ENCODE measurements at places on chromosomes 13 and 19.

- DNase-seq: no peak
Observed at GRCh38 chr13:39590466-39591036, 12.4 kb downstream of the LHFPL6 start.

DNA sequence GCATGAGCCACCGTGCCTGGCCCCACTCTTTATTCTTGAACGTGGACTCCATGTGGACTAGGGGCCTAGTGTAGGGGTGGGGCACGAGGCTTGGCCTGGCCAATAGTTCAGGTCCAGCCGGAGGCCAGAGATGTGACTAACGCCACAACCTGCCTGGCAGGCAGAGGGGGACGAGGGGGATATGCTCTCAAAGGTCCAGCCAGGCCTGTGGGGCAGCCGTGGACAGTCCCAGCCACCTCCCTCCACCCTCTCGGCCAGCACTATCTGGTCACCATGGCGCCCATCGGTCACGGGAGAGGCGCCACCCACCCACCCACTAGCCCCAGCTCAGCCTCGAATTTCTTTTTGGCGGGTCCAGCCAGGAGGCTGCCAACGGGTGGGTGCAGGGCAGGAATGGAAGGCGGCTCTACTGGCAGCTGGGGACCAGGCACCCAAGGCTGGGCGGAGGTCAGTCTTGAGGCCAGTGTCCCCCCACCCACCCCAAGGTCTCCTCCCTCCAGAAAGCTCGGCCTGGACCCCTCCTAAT lies 2.2 kb upstream of the CERS1 start:
- no peak for DNase-seq

- no peak for DNase-seq
Observed at GRCh38 chr13:109271061-109271460, 515.3 kb downstream of the IRS2 start.

DNA sequence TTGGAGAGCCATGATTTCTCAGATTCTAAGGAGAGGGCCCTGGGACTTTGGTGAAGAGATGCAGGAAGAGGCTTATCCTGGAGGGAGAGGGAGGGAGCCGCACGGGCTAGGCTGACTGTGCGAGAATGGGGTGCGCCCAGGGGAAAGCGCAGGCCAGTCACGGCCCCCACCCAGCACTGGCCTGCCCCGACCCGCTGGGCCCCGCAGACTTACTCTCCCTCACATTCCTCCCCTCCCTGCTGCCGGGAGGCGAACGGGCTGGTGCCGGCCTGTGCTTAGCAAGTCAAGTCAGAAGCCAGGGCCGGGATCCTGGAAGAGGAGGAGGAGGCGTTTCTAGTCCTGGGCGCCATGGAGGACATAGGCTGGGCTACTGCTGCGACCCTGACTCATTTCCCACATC lies 120.0 kb downstream of the CRYL1 start:
- DNase-seq: no peak

DNA sequence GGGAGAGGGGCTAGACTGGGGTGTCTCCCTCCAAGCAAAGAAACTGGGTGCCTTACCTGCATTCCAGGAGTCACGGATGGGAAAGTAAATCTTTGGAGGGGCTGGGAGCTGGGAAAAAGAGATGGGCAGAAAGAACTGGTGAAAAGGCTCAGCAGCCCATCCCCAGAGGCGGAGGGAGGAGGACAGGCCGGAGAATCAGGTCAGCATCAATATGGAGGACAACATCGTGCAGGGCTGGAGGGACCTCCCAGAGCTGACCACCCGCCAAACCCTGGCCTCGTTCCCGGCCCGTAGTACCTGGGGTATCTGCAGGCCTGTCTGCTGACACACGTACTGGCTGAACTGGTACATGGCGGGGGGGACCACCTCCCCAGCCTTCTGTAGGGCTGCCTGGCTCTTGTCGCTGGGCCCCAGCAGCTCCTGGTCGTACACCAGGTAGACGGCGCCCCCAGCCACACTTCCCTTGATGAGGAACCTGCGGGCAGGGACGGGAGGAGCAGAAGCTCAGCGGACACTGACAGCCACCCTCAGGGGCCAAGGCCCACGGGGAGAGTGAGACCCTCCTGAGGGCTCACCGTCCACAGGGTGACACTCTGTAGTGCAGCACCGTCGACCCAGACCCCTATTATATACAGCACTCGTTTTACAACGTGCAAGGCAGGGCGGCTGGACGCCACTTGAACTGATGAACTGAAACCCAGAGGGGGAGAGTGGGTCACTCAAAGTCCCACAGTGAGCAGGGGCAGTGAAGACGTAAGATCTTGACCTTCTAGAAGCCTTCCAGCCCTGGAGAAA lies 830 bp downstream of the MICOS13 start:
- no peak for DNase-seq

Measured in hypothalamus (tissue), 51 donors.